Stimulated activated CD8-positive, alpha-beta memory T cell treated with anti-CD3 and anti-CD28 coated beads, Interleukin-4, amount 100 ng/mL, for 1 hour (primary cell): ENCODE measurements at places on chromosomes 5 and 9.

- DNase-seq: no peak
These were observed 34.2 kb upstream of the TESK1 start for GRCh38 chr9:35570709-35571504.

- no peak for DNase-seq
These were observed 108.0 kb downstream of the DAPK1 start for GRCh38 chr9:87605676-87606075.

DNA sequence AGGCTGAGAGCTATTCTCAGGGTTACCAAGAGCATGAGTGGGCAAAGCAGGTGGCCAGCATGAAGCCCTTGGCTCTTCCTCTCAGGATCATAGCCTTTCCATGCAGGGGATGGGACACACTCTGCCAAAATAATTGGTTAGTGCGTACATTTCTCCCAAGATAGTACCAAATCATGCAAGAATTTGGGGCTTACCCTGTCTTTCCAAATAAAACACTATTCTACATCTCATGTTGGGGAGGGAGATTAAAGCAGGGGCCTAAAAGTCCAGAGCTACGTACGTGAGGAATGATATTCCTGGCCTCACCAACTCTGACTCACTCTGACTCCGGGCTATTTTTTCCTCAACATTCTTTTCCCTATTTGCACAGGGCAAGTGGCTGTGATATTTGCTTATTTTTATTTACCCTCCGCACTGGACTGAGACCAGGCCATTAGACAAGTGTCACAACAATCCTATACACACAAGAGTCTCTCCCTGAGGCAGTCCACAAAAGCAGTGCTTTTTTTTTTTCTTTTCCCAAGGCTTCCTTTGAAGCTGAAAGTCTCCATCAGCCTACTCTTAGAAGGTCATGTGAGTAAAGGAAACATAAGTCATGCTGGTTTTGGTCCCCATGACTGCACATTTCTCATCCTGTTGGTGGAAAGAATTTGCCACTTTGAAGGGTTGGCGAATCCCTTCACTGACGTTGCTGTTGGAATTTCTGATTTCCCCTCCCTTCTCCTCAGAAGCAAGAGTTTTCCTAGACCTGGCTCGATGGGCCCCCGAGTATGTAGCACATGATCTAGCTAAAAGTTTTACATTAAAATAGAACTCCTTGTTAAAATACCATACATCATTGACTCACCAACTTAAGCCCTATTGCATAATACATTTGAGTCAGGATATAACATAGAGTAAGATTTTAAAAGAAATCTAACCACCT lies 40.0 kb downstream of the TMEM252 start:
- DNase-seq: no peak

DNA sequence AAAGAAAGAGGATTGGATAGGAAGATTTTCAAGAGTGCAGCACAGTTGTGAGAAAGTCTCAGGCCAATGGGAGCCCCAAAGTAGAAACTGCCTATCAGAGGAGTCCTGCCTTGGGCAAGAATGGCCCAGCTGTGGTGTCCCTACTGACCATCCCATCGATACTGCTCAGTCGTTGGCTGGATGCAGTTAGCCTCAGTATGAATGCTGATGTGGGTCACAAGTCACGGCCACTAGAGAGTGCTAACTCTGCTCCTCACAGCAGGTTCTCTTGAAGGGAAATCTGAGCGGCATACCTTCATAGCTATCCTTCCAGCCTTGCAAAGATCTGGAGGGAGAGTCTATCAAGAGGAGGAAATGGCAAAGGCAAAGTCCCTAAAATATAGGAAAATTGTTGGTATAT lies 11.6 kb upstream of the CETN3 start:
- DNase-seq: no peak

DNA sequence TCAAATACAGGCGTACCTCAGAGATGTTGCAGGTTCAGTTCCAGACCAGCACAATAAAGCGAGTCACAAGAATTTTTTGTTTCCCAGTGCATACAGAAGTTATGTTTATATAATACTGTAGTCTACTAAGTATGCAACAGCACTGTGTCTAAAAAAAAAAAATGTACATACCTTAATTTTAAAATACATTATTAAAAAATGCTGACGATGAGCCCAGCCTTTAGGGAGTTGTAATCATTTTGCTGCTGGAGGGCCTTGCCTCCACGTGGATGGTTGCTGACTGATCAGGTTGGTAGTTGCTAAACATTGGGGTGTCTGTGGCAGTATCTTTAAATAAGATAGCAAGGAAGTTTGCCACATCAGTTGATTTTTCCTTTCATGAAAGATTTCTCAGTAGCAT lies 48.3 kb downstream of the TTC1 start:
- DNase-seq: no peak

GRCh38 chr5:167513381-167513780 lies 778.1 kb upstream of the WWC1 start:
- no peak for DNase-seq

DNA sequence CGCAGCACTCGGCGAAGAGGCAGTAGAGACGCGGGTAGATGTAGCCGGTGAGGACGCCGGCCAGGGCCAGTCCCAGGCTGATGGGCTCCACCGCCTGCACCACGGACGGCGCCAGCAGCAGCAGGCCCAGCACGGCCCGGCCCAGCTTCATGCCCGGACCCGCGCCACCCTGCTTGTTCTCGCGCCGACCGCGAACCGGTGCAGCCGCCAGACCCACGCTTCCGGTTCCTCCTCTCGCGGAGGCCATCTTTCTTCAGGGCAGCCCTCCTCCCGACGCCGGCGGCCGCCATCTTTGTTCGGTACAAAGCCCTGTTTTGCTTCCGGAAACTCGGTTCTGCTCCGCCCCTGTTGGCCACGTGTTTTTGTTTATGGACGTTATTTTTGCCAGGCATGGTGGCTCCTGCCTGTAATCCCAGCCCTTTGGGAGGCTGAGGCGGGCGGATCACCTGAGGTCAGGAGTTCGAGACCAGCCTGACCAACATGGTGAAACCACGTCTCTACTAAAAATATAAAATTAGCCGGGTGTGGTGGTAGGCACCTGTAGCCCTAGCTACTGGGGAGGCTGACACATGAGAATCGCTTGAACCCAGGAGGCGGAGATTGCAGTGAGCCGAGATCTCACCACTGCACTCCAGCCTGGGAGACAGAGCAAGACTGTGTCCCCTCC lies at the start of gene TOR1A:
TSS of gene TOR1A (minus strand) at position 202 of the 667 bp plus-strand sequence. CDS start at position 151, 51 bp downstream.
- peak; percentile 81 for DNase-seq
